ENCODE measurements at places on chromosomes 4 and X. TPM values are rescaled to one million over a fixed set of nuclear protein-coding genes. Genes with fewer than 3 reads are reported as not detected.

GRCh38 chr4:113502906-113503305 lies 258.6 kb downstream of the CAMK2D start:
- no peaks in the 10 kb centered on the region for H3K4me1 ChIP-seq
- no peak for DNase-seq
- no peaks in the 10 kb centered on the region for H3K27me3 ChIP-seq
- H3K36me3 ChIP-seq = no peaks in the 10 kb centered on the region

CFP gene
- total RNA-seq = 11.7 TPM

CT45A7 gene
- not detected for total RNA-seq

HMGN5 gene
- total RNA-seq = 4.2 TPM

MFAP3L gene
- total RNA-seq = 11.5 TPM

DNA sequence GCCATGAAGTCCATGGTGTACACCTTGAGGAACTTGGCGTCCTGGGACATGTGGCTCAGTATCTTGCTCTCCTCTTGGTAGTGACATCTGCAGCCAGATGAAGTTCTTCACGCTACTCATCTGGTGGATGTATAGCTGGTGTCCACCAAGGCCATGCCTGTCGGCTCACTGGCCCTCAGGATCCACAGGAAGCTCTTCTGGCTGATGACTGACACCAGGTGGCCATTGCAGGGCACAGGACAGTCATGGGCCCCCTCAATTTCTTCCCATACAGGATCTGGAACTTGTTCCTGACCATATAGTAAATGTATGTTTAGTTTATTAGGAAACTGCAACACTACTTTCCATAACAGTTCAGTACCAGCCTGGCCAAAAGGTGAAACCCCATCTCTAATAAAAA lies 10.3 kb upstream of the CLCN5 start:
- no peaks in the 10 kb centered on the region for H3K27me3 ChIP-seq
- no peak overlapping the region for H3K4me3 ChIP-seq
- H3K4me1 ChIP-seq = no peaks in the 10 kb centered on the region
- no peak overlapping the region for H3K27ac ChIP-seq

- H3K36me3 ChIP-seq = no peaks in the 10 kb centered on the region
- no peak overlapping the region for H3K27ac ChIP-seq
- H3K4me3 ChIP-seq = no peak overlapping the region
- H3K4me1 ChIP-seq = no peaks in the 10 kb centered on the region
- DNase-seq = no peak
These were observed 147.0 kb downstream of the PDLIM5 start for GRCh38 chr4:94598758-94599157.

- H3K4me1 ChIP-seq = no peaks in the 10 kb centered on the region
- peak overlapping the region; percentile 76 for H3K4me3 ChIP-seq
- no peaks in the 10 kb centered on the region for H3K27me3 ChIP-seq
- no peaks in the 10 kb centered on the region for H3K36me3 ChIP-seq
- DNase-seq = no peak
These were observed 706 bp upstream of the CSTF2 start for GRCh38 chrX:100819534-100819836.

DNA sequence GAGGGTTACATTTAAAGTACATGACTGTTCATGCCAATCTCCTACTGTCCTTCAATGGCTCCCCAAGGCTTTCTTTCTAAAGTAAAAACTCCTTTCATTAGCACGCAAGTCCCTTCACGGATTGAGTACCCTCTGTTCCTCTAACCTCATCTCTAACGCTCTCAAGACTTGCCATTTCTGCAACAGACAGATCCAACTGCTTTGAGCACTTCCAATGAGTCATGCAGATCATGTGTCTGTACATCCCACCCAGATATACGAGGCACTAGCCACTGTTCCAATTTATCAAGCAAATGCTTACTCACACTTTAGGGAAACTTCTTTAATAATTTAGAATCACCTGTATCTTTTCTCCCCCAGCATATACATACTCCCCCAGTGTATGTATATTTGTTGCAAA lies 332.5 kb upstream of the ZFP42 start:
- H3K36me3 ChIP-seq = no peaks in the 10 kb centered on the region
- H3K4me1 ChIP-seq = peaks cover 13% of the 10 kb centered on the region
- no peaks in the 10 kb centered on the region for H3K27me3 ChIP-seq
- H3K27ac ChIP-seq = no peak overlapping the region
- no peak overlapping the region for H3K4me3 ChIP-seq
- DNase-seq = no peak

DNA sequence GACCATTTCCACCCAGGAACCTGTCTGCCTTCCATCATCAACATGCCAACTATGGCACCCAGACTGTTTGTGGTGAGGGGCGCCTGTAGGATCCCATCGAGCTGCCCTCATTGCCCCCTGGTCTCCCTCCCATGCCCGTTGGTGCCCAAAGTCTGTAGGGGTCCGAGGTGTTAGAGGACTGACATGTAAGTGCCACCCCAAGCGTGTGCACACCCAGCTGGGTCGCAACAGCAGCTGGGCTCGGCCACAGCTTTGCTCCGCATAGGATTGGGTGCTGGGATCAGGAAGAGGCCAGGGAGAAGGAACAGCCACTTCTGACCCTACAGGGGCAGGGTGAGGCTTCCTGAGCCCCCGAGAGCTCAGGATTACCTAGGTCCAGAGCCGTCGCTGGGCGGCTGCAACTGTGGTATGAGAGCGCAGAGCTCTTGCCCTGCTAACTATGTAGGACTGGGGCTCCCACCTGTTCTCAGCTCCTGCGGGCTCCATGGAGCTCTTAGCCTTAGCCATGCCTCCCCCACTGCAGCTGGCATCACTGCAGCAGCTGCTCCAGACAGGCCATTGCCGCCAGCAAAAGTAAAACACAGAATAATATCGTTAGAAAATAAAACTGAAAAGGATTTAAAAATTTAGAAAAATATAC lies 1160.3 kb downstream of the FSTL5 start:
- no peak overlapping the region for H3K4me3 ChIP-seq
- DNase-seq = no peak
- H3K36me3 ChIP-seq = no peaks in the 10 kb centered on the region
- no peaks in the 10 kb centered on the region for H3K27me3 ChIP-seq

MRFAP1 gene
- total RNA-seq = 205 TPM

GRCh38 chr4:168451331-168451730 lies 29.0 kb downstream of the DDX60L start:
- no peak for DNase-seq
- H3K4me3 ChIP-seq = no peak overlapping the region
- no peaks in the 10 kb centered on the region for H3K27me3 ChIP-seq
- H3K4me1 ChIP-seq = peaks cover 3% of the 10 kb centered on the region
- H3K36me3 ChIP-seq = peaks cover 33% of the 10 kb centered on the region
- H3K27ac ChIP-seq = no peak overlapping the region

FAM9C gene
- total RNA-seq = 0.20 TPM

FRG2 gene
- total RNA-seq = not detected

GRCh38 chr4:36320117-36320896 lies 38.9 kb downstream of the DTHD1 start:
- H3K4me3 ChIP-seq = no peak overlapping the region
- H3K27ac ChIP-seq = no peak overlapping the region
- H3K36me3 ChIP-seq = no peaks in the 10 kb centered on the region
- no peak for DNase-seq
- no peaks in the 10 kb centered on the region for H3K27me3 ChIP-seq

GRCh38 chrX:11756354-11757318 lies 1.4 kb upstream of the MSL3 start:
- peaks cover 2% of the 10 kb centered on the region for H3K36me3 ChIP-seq
- H3K27me3 ChIP-seq = no peaks in the 10 kb centered on the region
- no peak for DNase-seq
- H3K27ac ChIP-seq = peak overlapping the region; percentile 92

GRCh38 chr4:187183346-187183745 lies 459.7 kb upstream of the FAT1 start:
- H3K27ac ChIP-seq = no peak overlapping the region
- H3K4me3 ChIP-seq = no peak overlapping the region
- H3K4me1 ChIP-seq = no peaks in the 10 kb centered on the region

GRCh38 chr4:145277011-145277410 lies 96.6 kb upstream of the OTUD4 start:
- H3K27ac ChIP-seq = no peak overlapping the region
- no peak overlapping the region for H3K4me3 ChIP-seq
- no peaks in the 10 kb centered on the region for H3K36me3 ChIP-seq
- H3K4me1 ChIP-seq = no peaks in the 10 kb centered on the region

GAGE12J gene
- not detected for total RNA-seq

DNA sequence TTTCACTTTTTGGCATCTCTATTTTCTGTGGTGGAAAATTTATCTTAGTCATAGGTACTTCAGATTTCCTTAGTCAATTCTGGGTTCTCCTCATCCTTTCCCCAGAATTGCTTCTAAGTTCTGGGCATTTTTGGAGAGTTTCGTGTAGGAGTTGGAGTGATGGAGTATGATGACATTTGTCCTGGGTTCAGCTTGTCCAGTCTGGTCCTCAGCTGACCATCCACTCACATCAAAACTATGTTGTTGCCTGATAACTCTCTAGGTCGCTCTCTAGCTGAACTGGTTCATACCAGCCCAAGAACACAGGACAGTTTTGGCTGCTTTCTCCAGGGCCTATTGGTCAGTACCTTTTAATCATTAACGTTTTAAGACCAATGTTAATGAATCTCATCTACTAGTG lies 13.2 kb downstream of the PTTG2 start:
- no peak for DNase-seq
- H3K27ac ChIP-seq = no peak overlapping the region
- H3K4me1 ChIP-seq = peaks cover 8% of the 10 kb centered on the region
- no peak overlapping the region for H3K4me3 ChIP-seq

GRCh38 chr4:25002681-25003080 lies 28.1 kb downstream of the LGI2 start:
- no peak for DNase-seq
- H3K27ac ChIP-seq = no peak overlapping the region
- no peaks in the 10 kb centered on the region for H3K36me3 ChIP-seq
- no peaks in the 10 kb centered on the region for H3K4me1 ChIP-seq
- no peaks in the 10 kb centered on the region for H3K27me3 ChIP-seq

DNA sequence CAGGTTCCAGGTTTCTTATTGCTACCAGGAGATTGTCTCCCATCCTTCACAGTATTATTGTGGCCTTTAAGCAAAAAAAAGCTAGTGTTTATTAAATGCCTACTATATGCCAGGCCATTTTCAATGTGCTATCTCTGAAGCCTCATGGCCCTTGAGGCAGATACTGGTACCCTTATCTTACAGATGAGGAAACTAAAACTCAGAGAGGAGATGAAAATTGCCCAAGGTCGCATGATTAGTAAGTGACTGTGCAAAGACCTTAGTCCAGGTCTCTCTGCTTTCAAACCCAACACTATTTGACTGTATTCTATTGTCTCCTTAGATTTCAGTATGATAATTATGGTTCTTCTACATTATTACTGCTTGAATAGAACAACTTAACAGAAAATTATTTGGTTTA lies 717.9 kb upstream of the AMOT start:
- H3K4me1 ChIP-seq = no peaks in the 10 kb centered on the region
- H3K27me3 ChIP-seq = no peaks in the 10 kb centered on the region
- no peak for DNase-seq
- H3K36me3 ChIP-seq = no peaks in the 10 kb centered on the region
- H3K27ac ChIP-seq = no peak overlapping the region

- H3K4me1 ChIP-seq = no peaks in the 10 kb centered on the region
- H3K36me3 ChIP-seq = no peaks in the 10 kb centered on the region
- no peak overlapping the region for H3K27ac ChIP-seq
These were observed 266.3 kb upstream of the RASGEF1B start for GRCh38 chr4:81737865-81738559.

DNA sequence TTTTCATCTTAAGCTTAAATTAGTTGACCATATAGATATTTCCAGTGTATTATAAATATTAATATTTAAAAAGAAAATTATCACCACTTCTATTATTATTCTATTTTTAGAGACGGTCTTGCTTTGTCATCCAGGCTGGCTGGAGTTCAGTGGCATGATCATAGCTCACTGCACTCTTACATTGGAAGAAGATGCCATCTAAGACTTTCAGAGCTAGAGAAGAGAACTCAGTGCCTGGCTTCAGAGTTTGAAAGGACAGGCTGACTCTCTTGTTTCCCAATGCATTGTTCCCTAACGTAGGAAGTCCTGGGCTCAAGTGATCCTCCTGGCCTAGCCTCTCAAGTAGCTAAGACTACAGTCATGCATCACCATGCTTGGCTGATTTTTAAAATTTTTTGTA lies 75.9 kb downstream of the FIP1L1 start:
- DNase-seq = no peak
- no peaks in the 10 kb centered on the region for H3K36me3 ChIP-seq
- H3K4me3 ChIP-seq = no peak overlapping the region
- H3K27me3 ChIP-seq = no peaks in the 10 kb centered on the region
- no peak overlapping the region for H3K27ac ChIP-seq

DNA sequence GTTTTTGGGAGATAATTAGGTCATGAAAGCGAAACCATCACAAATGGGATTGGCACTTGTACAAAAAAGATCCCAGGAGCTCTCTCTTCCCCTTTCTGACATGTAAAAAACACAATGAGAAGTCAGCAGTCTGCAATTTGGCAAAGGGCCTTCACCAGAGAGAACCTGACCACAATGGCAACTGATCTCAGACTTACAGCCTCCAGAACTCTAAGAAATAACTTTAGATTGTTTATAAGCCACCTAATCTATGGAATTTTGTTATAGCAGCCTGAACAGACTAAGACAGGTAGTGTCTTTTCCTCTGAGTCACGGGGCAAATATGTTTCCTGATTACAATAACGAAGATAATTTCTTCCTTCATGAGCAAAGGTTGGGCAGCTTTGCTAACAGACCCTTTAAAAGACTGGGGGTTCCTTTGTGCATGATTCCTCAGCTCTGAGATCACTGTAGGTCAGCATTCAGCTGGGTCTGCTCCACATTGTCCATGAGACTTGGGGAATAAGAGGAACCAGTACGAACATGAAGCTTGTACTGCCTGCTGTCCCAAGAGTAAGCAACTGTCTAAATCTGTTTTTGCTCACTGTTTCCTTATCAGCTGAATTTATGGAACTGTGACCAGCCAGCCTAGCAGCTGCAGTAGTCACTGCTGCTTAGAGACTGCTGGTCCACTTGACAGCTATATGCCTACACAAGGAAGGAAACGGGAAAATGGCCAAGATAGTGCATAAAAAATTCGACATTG lies 191.6 kb downstream of the ANAPC10 start:
- no peaks in the 10 kb centered on the region for H3K36me3 ChIP-seq
- DNase-seq = no peak
- no peaks in the 10 kb centered on the region for H3K4me1 ChIP-seq
- no peak overlapping the region for H3K27ac ChIP-seq
- no peak overlapping the region for H3K4me3 ChIP-seq
- H3K27me3 ChIP-seq = no peaks in the 10 kb centered on the region

PDE5A gene
- 28.1 TPM for total RNA-seq

DNA sequence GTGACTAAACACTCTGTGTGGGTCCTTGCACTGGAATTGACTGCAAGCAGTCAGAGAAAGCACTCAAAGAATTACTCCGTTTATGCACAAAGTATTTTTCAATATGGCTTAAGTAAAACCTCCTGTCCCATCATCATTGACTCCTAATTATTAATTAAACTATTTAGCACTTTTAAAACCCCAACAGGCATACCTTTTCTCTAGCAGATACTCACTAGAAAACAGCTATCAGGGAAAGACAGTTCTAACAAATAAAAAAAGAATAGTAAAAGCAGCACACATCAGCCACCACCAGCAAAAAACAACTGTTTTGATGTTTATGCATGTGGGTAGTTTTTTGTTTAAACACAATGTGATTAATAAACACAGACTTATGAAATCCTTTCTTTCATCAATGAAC lies 66.2 kb upstream of the GYPA start:
- no peak overlapping the region for H3K4me3 ChIP-seq
- H3K27ac ChIP-seq = no peak overlapping the region
- H3K27me3 ChIP-seq = no peaks in the 10 kb centered on the region

PLP2 gene
- total RNA-seq = 71.6 TPM

CSN1S1 gene
- total RNA-seq = not detected

EGF gene
- 9.2 TPM for total RNA-seq

GRCh38 chr4:42262701-42263490 lies 110.4 kb upstream of the BEND4 start:
- no peaks in the 10 kb centered on the region for H3K36me3 ChIP-seq
- H3K4me1 ChIP-seq = no peaks in the 10 kb centered on the region
- H3K4me3 ChIP-seq = no peak overlapping the region
- peak overlapping the region; percentile 57 for H3K27ac ChIP-seq
- no peaks in the 10 kb centered on the region for H3K27me3 ChIP-seq
